ENCODE measurements at places on chromosomes 6 and 20.

DNA sequence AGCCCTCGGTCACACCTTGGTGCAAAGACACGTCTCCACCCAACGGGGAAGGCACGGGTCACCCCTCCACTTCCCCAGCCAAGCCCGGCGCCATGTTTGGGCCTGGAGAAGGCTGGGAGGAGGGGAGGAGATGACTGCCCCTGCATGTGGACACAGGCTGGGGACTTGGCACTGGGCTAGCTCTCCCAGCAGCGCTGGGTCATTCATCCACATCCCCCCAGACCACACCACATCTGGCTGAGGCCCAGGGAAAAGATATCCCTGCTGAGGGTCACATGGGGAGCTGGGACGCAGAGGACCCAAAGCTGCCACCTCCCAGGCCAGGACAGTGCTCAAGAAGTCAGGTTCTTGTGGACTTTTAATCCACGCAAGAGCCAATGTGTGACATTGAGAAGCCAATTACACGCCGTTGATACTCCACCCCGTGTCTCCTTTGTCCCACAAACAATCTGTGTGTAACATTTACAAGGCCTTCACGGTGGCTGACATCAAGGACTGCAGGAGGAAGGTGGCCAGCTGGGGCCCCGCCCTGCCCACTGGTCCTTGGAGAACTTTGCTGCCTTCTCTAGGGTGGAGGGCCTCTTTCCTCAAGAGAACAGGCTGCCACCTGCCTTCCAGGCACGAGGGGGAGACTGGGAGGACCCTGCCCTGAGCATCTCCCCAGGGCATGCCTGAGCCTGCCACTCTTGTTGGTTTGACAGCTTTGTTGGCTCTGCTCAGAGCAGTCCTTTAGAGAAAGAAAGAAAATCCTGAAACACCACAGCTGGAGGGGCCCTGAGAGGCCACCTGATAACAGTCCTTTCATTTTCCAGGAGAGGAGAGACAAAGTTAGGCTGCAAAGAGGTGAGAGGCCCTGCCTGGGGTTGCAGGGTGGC lies 5.3 kb upstream of the IP6K3 start:
- DNase-seq, result no peak

GRCh38 chr20:19978511-19979210 lies 38.5 kb upstream of the NAA20 start:
- no peak for DNase-seq

- DNase-seq, result no peak
Measured at GRCh38 chr20:3203315-3204123, 963 bp downstream of the DDRGK1 start.

DNA sequence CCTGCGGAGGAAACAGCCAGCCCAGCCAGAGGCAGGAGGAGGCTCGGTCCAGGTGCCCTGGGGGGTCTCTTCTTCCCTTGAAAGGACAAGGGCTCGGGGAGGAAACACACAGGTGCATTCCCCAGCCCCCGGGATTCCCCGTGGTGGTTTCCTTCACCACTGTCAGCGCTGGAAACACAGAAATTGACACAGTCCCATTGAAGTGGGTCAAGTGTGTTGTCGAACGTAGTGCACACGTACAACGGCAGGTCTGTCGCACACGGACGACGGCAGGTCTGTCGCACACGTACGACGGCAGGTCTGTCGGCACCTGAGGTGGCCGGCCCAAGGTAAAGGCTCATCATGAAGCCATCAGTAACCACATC lies 80.9 kb downstream of the DLL1 start:
- DNase-seq, result no peak

DNA sequence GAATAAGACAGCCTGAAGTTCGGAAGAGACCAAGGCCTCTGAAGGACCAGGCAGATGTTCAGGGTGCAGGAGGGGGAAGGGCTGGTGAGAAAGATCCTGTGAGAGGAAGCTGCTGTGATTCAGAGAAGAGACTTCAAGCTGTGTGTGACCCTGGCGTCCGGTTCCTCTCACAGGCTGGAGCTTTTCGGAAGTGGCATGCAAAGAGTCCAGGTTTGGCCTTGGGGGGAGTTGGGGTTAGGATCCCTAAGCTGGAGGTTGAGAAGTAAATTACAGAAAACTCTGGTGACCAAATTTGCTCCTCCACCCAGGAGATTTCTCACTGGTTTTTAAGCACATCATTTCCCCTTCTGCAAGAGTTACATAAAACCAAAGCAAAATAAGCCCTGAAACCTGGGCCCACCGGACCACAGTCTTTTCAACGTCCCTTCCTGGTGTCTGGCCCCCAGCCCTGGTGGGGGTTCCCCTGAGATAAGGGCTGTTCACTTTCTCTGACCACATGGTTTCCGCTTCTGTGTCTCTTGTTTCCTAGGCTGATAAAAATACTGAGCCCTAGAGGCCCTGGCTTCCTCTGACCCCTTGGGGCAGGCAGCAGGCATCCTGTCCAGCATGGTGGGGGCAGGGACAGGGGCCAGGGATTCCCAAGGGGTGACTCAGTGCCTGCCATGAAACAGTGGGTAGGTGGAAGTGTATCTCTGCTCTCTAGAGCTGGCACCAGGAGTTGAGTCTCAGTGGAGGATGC lies 12.0 kb upstream of the LTA start:
- peak; percentile 77 for DNase-seq

DNA sequence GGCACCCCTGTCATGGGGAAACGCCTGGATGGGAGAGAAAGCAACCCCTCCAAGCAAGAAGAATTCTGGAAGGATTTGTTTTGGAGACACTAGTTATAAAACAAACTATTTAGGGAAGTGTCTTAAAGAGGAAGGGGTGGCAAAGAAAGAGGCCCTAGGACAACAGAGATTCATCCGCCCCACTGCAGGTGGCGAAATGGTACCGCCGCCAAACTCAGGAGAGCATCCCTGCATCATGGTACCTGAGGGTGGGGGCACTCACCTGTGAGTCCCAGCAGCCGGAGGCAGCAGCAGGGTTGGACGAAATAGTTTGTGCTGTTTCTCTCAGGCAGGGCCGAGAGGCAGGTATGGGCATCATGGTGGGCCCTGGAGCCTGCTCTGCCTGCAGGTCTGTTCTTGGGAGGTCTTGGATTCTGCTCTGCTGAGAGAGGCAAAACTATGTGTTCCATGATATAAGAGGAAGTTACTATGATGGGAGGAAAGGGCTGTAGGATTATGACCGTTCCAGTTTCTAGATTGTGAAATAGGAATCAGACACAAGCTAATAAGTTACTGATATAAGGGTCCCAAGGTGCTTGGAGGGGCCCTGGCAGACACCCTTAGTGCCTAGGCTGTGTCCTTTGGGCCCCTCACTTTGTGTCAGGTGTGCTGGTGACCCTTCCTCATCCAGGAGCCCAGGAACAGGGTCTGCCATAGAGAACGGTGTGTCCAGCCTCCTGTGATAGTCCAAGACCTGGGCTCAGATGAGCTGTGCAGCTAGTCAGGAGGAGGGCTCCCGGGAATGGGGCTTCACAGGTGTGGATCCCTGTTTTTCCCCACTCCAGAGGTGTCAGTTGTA lies 20.4 kb downstream of the SIRPD start:
- no peak for DNase-seq

GRCh38 chr6:73169633-73170032 lies 55.7 kb downstream of the KHDC1L start:
- no peak for DNase-seq

DNA sequence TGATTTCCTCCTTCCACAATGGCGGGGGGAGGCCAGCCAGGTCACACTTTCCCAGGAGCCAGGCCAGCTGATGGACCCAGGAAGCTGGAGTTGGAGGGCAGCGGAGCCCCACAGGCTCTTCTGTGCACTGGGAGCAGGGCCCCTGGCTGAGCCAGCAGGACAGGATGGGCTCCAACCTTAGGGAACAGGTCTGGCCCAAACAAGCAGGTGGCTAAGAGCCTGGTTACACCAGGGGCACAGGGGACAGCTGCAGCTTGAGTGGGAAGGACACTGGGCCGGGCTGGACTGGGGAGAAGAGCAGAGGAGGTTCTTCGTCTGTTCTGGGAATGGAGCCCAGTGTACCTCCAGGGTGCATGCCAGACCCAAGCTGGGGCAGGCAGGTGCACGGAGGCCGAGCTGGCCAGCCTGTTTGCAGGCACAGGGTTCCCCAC lies 102.3 kb downstream of the DLL1 start:
- no peak for DNase-seq

DNA sequence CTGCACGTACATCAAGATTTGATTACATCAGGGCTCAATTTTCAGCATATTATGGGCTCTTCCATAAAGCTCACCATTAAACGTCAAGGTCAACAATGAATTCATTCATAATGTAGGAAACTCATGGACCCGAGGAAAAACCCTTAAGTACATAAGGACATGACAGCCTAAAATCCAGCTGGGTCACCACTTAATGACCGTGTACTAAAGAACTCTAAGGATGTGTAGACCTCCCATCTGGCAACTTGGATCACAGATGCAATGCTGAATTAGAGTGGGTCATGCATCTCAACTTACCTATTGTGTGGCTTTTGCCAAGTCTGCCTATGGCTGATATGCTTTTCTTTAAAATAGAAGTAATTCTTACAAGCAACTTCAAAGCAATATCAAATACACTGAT lies 26.7 kb upstream of the DEFB112 start:
- no peak for DNase-seq
